IMR-90 (cell line): ENCODE measurements at places on chromosomes 1 and 21. TPM values are rescaled to one million over a fixed set of nuclear protein-coding genes. Genes with fewer than 3 reads are reported as not detected.

DNA sequence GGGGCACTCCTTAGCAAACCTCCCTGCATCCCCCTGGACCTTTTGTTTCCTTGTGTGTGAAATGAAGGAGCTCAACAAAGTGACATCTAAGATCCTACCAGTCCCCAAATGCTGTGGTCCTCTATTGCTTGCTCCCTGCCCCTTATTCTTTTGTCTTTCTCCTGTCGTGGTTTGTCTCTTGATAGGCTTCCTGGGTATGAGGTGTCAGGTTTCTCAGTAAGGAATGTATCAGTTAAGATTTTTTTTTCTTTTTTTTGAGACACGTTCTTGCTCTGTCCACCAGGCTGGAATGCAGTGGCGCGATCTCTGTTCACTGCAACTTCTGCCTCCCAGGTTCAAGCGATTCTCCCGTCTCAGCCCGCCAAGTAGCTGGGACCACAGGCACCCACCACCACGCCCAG lies 16.8 kb downstream of the CNIH3 start:
- peak; percentile 30 for DNase-seq

- no peak for DNase-seq
Measured at GRCh38 chr21:42471716-42472330, 24.2 kb downstream of the RSPH1 start.

DNA sequence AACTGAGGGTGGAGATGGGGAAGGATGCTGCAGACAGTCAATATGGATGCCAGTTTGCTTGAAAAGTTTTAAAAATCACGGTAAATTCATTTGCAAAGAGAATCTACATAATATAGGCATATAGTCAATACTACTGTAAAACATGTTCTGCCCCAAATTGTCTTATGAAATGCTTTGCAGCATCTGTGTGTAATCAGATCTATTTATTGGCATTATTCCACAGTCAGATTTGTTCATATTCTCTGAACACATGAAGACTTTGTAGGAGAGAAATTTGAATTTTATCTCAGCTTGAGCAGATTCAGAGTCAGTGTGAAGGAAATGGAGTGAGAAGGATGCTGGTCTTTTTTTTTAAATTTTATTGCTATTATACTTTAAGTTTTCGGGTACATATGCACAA lies 88.5 kb downstream of the PLPPR4 start:
- no peak for DNase-seq

DNA sequence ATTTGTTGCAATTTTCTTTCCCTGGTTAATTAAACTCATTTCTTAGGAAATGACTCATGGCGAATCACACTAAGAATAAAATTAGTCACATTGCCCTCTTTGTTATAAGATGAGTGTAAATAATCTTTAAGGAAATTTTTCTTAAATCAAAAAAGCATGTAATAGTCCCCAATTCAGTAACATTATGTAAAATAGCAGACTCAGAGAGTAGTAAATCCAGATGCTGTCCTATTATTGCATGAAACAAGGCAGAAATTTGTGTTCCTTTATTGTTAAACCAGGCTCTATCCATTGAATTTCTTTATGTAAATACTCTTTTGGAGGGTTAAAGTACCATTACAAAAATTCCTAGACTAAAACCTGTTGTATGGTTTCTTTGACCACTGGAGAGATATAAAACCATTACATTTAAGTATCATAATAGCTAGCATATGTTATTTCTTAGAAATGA lies 154.5 kb upstream of the C1orf87 start:
- DNase-seq: peak; percentile 0

Gene TMEM269
- not detected in 2 replicates for total RNA-seq
